Progenitor cell of endocrine pancreas (in vitro differentiated cells): ENCODE measurements at places on chromosomes 4 and X. TPM values are rescaled to one million over a fixed set of nuclear protein-coding genes. Genes with fewer than 3 reads are reported as not detected.

DNA sequence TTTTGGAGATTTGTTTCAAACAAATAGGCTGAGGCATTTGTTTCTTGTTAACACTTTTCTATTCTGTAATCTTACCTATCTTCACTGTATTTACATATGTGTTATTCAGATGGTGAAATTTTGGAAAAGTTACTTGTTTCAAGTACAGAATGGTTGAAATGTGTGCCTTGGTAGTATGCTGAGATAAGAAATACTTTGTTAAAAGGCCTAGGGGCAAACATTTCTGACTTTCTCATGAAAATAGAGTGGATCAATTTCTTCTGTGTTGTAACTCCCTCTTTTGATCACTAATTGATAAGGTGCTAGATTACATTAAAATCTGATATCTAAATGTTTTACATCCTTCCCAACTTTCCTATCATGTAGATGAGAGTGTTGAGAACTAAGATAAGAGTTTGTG is 18.1 kb downstream of the USO1 start:
- DNase-seq, result no peak
- H3K4me1 ChIP-seq, result peaks cover 2% of the 10 kb centered on the region
- H3K27ac ChIP-seq, result no peak overlapping the region
- no peak overlapping the region for H3K4me3 ChIP-seq
- H3K27me3 ChIP-seq, result no peaks in the 10 kb centered on the region
- peaks cover 3% of the 10 kb centered on the region for H3K36me3 ChIP-seq

GRCh38 chrX:115939070-115939469 is 231.5 kb upstream of the AGTR2 start:
- peaks cover 5% of the 10 kb centered on the region for H3K4me1 ChIP-seq
- peaks cover 60% of the 10 kb centered on the region for H3K36me3 ChIP-seq
- no peak for DNase-seq

Gene STK32B
- total RNA-seq, result 0.24 and 0.36 TPM in 2 replicates

DNA sequence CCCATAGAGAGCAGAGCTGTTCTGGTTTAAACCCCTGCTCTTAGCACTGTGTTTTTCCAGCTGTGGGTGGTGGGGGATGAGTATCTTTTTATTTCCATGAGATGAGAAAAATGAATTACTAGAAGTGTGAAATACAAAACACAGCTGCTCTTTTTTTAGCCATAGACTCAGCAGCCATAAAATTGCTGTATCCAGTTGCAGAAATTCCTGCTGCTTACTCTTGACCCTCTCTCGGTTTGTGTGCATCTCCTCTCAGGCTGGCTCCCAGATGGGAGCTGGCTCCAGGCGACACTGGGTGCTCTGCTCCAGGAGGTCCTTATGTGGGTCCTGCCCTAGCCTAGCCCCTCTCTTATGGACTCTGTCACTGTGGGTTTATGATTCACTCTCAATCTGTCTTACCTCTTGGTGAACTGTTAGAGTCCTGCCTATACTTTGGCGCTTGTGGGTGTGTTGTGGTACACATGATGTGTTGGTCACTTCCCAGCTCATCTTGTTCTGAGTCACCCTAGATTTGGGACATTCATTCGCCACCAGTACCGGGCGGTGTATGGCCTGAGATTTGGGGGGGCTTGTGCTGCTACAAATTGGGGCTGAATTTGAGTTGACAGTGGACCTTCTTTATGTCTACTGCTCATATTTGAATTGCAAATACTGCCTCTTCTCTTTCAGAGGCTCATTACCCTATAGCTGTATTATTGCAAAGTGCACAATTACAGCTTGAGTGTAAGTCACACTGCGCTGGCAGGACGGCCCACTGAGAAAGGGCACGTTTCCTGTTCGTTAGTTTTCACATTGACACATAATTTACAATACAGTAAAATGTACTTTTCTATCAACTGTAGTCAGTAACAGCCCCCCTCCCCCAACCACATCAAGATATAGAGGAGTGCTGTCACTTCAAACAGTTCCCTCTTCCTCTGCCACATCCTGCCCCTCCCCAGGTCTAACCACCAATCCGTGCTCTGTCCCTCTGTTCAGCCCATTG is 46.9 kb upstream of the MSANTD1 start:
- H3K36me3 ChIP-seq, result peaks cover 9% of the 10 kb centered on the region
- DNase-seq, result no peak
- no peak overlapping the region for H3K4me3 ChIP-seq
- H3K27ac ChIP-seq, result no peak overlapping the region
- peaks cover 2% of the 10 kb centered on the region for H3K4me1 ChIP-seq

DNA sequence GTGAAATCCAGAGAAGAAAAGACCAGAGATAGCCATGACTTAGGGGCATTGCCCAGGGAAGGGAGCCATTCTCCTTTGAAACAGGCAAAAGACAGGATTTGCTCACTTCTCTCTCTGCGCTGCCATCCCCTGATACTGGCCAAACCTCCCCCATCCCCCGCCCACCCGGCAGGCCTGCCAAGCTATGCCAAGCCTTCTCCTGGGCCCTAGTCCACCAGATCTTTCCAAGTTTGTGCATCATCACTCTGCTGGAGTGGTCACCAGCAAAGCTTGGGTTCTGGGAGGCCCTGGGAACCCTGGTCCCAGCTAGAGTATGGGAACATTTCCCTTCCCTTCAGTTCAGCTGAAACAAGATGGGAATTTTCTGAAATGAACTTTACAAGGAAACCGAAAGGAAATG is 18.4 kb downstream of the EFNB1 start:
- no peak for DNase-seq
- peaks cover 2% of the 10 kb centered on the region for H3K36me3 ChIP-seq
- H3K27me3 ChIP-seq, result no peaks in the 10 kb centered on the region
- no peak overlapping the region for H3K4me3 ChIP-seq
- no peak overlapping the region for H3K27ac ChIP-seq

GRCh38 chrX:43423876-43424275 is 232.2 kb upstream of the MAOA start:
- no peak for DNase-seq
- H3K4me3 ChIP-seq, result no peak overlapping the region
- H3K27ac ChIP-seq, result no peak overlapping the region
- no peaks in the 10 kb centered on the region for H3K4me1 ChIP-seq
- no peaks in the 10 kb centered on the region for H3K27me3 ChIP-seq
